ENCODE measurements at places on chromosomes 2 and 18.

DNA sequence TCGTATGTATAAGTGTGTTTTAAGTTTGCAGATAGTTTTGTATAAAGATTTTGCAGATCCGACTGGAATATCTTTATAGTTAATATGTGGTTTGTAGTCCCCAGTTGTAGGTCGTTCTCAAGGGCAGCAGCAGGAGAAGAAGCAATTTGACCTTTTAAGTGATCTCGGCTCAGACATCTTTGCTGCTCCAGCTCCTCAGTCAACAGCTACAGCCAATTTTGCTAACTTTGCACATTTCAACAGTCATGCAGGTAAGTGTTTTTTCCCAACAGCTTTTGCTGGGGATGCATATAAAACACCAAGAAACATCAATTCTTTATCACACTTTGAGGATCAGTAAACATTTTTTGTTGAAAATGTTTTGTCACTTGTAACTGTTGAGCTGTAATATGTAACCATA lies 52.7 kb downstream of the AGFG1 start:
- no peak for DNase-seq

DNA sequence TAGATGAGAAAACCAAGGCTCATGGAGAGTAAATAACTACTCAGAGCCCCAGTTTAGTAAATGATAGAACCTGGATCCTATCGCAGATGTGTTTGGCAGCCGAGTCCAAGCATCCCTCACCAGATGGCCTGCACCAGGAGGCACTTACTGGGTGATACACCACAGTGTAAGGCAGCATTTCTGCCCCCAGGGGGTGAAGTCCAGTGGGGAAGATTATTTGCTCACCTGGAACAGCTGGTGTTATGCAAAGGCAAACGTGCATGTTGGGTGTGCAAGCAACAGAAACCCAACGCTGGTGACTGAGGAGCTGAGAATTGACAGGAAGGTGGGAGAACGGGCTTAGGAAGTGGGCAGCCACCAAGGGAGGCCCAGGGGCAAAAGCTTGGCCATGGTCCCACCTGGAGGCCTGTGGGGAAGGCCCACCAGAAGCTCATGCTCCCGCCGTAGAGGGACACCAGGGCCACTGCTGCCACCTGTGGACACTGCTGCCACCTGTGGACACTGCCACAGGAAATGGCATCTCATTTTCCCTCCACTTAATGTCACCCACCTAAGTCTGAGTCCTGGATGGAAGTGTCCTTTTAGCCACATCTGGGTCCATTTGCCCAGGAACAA lies 100.6 kb downstream of the TFCP2L1 start:
- DNase-seq = no peak

DNA sequence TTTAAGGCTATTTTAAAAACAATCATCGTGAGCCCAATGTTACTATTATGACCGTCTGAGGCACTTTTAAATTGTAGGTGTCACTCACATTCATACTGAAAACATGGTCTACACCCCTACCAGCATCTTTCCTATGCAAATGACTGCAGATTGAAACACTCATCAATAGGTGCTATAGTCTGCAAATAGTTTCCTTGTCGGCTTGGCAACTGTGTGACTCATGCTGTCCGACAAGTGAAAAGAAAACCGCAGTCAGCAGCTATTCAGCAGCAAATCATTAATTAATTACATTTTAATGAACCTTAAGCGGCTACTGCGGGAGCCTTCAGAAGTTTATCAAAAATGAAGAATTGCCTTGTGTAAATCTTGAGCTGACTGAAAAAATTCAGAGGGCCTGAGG lies 134.4 kb downstream of the FIGN start:
- DNase-seq = no peak

DNA sequence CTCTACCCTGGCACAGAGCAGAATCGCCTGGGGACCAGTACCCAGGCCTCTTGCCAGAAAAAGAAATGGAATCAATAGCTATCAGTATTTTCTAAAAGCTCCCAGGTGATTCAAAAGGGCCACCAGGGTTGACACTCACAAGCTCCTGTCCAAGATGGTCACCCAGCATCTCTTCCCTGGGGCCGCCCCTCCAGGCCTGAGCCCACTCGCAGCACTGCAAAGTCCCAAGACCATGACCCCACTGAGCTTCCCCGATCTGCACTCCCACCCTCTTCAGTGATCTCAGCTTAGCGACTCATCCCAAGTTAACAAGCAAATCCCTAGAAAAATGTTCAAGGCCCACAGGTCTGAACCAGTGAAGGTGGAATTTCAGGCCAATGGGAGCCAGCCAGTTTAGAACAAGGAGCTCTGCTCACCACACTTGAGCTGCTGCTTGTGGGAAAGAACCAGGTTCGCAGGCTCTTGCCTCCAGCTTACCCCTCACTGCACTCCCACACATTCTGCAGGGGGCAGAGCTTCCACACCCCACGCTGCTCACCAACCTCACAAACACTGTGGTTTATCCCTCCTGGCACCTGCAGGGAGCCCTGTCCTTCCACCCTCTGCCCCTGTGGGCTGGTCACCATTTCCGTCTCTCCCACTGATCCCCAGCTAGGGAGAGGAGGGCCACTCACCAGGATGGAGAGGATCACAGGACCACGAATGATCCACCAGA lies 19.8 kb downstream of the TMEM37 start:
- DNase-seq = no peak

DNA sequence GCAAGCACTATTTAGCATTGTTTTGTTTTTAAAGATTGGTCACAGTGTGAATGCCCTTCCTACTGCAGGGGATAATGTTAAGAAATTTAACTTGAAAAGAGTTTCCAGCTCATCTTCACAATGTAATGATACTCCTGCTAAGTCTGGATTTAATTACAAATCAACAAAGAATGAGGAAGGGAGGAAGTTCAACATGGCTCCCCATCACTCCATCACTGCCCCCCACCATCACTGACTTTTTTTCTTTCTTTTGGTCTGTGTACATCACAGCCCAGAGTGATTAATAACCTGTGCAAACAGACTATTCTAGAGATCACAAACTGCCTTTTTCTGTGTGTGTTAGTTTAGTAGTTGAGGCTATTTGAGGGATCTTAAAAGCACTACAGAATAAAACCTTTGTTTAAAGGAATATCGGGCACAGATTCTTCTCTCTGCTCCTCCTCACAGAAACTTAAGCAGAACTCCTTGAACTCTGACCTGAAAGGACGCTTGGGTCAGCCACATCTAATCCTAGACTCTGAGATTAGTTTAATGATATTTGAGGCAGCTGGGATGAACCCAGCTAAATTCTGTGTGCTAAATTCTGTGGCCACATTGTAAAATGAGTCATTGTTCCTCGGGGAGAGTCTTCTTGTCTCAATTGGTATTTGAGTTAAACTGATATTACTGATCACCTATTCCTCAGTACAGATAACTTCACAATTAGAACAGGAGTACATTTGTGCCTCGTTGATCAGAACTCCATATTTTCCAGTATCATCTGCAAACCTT lies 47.8 kb downstream of the SATB2 start:
- DNase-seq = no peak

DNA sequence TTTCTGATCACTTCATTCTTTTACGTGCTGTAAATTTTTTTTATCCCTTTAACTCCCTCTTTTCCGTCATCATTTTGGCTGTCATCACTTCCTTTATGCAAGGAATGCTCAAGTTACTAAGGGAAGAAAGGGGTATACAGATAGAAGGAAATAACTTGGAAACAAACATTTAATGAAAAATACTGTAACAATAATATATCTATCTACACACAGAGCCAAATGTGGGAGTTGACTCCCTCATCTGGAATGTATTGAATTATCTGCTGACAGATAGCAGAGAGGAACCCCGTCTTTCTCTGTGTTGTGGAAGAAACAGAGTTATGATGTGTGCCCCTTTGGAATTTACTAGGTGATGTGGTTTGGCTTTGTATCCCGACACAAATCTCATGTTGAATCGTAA lies 182.5 kb upstream of the NXPH2 start:
- DNase-seq = no peak

DNA sequence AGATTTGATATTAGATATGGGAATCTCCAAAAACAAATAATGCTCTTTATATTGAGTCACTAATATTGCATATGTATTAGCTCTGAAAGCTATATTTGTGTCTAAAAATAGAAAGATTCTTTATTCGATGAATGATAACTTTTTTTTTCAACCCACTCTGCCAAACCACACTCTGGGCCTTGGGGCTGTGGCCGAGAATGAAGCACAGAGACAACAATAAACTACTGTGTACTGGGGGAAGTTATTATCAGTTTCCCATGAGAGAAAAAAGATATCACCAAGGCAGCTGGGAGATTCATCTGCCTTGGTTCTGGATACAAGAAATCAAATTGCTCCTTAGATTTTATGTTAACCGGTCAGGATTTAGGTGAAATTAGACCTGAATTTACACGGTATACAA lies 762.2 kb downstream of the SUCLG1 start:
- DNase-seq = no peak

DNA sequence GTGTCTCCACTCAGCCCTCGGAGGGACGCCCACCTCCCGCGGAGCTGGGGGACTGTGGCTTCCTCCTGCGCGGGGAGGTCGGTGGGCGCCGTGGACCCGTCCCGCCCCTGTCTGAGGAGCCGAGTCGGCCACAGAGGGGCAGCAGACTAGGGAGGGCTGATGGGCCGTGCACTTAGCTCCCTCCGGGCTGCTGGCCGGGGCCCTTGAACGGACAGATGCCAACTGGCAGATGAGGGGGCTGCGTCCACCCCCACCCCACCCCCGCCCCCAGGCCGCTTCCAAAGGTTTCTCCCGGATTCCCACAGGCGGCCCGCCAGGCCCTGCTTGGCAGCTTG lies 10.4 kb upstream of the UBE2F start:
- DNase-seq = no peak

GRCh38 chr2:217833439-217833838 lies 169.4 kb downstream of the TNS1 start:
- no peak for DNase-seq

- DNase-seq = peak; percentile 5
These were observed 1.0 kb downstream of the SPHKAP start for GRCh38 chr2:228180181-228181097.

- no peak for DNase-seq
These were observed 166.5 kb downstream of the PTPRM start for GRCh38 chr18:7733642-7734041.

DNA sequence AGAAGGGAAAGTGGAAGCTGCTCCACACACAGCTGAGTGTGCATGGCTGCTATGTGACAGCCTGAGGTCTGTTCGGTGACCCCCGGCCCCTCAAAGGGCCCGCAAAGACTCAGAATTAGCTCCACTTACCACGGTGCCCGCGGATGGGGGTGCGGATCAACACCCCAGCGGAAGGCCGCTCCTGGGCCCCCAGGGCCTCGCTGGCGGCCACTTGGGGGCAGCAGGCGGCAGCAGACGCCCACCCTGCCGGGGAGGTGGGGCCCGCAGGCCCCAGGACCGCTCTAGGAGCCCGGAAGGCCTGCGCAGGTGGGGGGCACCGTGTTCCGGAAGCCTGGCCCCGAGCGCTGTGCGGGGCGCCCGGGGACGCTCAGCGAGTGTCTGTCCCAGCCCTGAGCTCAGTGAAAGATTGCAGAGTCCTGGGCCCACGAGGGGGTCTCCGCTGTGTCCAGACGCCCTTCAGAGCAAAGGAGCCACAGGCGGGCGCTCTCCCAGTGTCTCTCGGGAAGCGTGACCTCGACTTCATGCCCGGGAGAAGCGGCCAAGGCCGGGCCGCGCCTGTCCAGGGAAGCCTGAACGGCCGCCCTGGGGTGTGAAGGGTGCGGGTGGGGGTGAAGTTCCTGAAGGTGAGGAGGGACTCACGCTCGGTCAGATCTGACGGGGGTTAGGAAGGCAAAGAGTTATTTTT lies 118.7 kb downstream of the VAPA start:
- no peak for DNase-seq

GRCh38 chr2:156332284-156332533 lies 312 bp downstream of the NR4A2 start:
- DNase-seq = no peak

GRCh38 chr18:6054256-6054842 lies 159.0 kb upstream of the TMEM200C start:
- no peak for DNase-seq

GRCh38 chr2:182503886-182504285 lies 77.0 kb upstream of the PDE1A start:
- no peak for DNase-seq

DNA sequence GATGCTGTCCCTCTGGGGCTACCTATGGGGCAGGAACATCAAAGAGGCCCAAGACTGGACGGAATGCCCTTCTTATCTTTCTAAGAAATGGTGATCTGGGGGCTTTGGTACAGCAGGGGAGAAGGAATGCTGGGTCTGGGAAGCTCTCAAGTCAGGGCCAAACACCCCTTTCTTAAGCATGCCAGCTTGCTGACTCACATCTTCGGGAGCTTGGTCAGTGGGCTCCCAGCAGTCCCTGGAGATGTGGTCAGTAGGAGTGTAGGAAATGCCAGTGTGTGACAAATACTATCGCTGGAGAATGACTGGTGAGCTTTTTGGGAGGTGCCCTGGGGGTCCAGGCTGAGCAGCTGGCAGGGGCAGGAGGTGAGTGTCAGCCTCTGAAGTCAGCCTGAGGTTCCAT lies 105.0 kb upstream of the CDC42EP3 start:
- no peak for DNase-seq

GRCh38 chr2:43874776-43875451 lies 36.1 kb downstream of the ABCG8 start:
- DNase-seq = no peak

DNA sequence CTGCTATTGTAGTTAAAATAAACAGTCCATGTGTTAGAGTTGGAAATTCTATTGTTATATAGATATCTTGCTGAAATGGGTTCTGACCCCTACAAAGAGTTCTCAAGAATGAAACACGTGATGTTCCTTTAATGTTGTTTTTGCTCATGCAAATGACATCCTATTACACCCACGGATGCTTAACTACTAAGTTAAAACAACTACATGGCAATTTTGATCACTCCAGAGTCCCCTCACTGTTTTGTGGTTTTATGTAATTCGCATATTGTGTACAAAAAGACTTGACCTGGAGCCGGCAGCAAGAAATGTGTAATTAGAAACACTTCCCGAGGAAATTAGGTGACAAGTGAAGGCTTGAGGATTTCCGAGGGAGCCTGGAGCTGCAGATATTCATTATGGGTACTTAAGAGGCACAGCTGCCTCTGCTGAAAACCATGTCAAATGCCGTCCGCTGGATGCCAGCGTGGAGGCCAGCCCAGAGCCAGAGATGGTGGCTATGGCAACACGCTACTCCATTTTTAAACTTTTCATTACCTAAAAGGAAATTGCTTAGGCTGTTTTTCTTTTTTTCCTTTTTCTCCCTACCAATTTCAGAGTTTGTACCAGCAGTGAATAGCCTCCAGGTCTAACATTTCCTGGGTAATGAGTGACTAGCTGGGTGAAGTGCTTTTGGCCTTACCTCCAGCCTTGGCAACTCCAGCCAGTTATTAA lies 21.0 kb upstream of the CABLES1 start:
- DNase-seq = no peak

DNA sequence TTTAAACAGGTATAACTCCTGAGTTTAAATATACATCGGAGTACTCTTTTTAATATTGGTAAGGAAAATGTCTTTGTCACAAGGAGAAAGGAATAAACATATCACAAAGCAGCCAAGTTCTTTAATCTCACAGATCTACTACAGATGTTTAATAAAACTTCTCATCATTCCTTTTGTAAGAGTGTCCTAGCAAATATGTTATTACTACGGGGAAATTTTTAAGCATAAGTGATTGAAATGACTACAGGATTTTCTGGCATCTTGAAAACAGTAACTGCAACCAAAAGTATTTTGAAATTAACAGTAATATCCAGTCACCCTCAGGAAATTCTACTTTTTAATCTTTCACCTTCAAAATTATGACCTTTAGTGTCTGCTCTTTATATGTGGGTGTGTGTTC lies 403.1 kb downstream of the IRS1 start:
- no peak for DNase-seq

- DNase-seq = no peak
These were observed 14.9 kb upstream of the FAP start for GRCh38 chr2:162258169-162258568.

GRCh38 chr2:487186-488079 lies 189.8 kb downstream of the TMEM18 start:
- DNase-seq = no peak
